NCI-H82 (cell line): ENCODE measurements at places on chromosomes 1 and 21.
A peak's percentile ranks its signal among the peaks of the same experiment; 100 is the strongest.

DNA sequence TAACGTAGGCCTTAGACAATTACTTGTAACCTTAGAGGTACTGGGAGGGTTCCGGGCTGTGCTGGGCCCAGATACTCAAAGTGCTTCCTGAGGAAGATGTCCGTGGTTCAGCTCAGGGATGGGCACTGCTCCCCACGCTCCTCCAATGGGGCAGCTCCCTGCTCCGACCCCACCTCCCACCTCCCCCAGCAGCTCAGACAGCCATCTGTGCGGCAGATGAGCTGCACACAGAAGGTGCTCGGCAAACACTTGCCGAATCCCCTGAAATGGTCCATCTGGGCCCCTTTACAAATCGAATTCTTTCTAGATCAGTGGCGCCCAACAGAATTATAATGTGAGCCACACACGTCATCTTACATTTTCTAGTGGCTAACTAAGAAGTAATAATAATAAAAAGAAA lies 242.4 kb upstream of the RAB4A start:
- DNase-seq = peak; percentile 99

GRCh38 chr1:214634267-214634666 lies 31.3 kb downstream of the CENPF start:
- DNase-seq = no peak

GRCh38 chr21:32245971-32246370 lies 32.9 kb downstream of the MIS18A start:
- DNase-seq = no peak

DNA sequence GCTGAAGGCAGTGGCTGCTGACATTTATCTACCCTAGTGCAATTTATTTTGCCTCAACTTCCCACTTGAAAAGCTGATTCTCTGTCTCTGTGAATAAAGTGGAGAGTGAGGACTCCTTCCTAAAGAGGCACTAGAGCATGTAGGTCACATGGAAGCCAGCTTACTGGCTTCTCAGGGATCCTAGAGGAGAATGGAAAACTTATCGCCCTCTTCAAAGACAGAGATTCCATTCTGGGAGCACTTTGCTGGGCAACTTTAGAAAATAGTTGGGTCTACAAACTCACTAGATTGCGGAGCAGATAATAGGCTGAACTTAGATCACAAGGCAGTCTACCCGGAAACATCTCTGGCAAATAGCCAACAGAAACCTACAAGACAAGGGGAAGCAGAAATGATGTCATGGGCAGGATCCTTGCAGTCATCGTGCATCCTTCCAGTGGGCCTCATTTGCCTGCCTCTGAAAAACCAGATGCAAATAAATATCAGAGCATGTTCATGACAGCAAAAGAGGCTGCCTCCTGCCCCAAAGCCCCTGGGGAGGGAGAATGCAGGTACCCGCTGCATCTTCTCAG lies 104.8 kb upstream of the BARHL2 start:
- no peak for DNase-seq

DNA sequence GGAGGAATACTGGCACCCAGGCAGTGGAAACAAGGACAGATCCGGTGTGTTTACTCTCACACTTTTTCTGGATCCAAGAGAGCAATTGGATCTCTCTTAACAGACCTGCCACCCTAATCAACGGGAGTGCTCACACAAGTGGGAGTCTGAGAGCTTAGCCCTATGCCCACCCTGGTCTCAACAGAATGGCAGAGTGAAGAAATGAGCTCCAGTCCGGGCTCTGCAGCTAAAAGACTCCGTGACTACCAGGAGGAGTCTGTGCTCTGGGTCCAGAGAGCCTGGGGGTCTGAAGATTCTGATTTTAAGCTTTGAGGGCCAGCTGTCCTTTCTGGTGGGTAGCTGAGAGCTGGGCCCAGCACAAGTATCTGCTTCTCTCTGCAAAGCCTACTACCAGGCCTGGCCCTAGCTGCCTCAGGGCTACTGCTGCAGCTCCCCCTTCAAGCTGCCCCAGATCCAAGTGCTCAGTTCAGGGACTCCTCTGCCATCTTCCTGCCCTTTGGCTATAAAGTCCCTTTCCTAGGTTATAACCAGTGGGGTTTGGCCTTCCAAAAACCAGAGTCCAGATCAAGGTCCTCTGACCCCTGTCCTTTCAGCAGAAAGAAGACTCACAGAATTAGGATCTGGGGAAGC lies 3.9 kb downstream of the S100A9 start:
- no peak for DNase-seq

- DNase-seq = no peak
Observed at GRCh38 chr1:243979396-243979795, 71.7 kb upstream of the ZBTB18 start.

GRCh38 chr1:97088391-97088790 lies 366.8 kb downstream of the PTBP2 start:
- DNase-seq = no peak
